Activated naive CD4-positive, alpha-beta T cell treated with anti-CD3 and anti-CD28 coated beads, Interleukin-2, amount 50 U/mL, for 16 hours (primary cell): ENCODE measurements at places on chromosomes 1 and 21.

DNA sequence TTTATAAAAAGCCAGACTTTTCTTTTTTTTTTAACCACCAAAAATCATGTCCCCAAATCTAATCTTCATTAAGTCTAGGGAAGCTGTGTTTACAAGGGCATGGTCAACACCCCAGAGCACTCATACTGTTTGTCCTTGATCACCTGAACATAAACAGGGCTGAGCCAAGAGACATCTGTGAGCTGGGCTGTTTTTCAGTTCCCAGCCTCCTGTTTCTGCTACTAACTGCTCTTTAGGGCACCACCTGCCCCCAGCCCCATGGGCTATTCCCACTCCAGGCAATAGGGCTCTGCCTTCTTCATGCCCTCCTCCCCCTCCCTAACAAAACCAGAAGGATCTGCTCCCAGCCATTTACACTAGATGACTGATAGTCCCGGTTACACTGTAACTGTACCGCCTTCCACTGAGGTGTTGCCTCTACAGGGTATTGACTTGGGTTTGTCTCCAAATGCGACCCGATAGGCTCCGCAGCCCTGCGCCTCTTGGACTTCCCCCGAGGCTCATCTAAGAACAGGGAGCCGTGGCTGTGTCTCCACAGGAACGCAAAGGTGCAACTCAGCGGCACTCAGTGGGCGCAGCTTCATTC is 11.7 kb upstream of the SLC26A9 start:
- DNase-seq, result no peak

DNA sequence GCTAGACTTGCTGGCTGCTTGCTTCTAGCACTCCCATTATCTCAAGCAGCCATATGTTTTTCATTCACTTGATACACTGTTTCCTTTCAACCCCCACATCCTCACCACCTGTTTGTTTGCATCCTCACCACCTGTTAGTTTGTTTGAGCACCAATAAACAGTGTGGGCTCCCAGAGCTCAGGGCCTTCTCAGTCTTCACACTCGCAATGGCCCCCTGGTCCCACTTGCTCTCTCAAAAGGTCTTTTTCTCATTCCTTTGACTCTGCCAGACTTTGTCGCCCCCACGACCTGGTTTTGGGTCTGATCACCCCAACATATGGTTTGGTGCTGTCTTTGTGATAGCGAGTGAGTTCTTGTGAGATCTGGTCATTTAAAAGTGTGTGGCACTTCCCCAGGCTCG is 6.2 kb upstream of the PADI4 start:
- no peak for DNase-seq

DNA sequence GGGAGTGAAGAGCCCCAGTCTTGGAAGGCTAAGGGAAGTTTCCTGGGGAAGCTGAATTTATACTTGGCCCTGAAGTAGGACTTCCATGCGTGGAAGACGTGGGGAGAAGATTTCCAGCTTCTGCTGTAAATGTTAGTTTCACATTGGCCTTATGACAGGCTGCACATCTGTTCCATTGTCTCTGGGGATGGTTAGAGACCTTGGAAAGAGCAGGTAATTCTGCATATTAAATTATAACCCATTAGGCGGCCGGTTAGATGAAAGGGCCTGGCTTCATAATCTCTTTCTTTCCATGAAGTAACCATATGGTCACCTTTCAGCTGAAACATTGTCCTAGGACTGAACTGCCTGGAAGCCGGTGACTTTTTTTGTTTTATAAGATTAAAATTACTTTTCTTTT is 37.5 kb downstream of the DPT start:
- no peak for DNase-seq

GRCh38 chr1:29501227-29501976 is 265.1 kb downstream of the PTPRU start:
- DNase-seq, result no peak

DNA sequence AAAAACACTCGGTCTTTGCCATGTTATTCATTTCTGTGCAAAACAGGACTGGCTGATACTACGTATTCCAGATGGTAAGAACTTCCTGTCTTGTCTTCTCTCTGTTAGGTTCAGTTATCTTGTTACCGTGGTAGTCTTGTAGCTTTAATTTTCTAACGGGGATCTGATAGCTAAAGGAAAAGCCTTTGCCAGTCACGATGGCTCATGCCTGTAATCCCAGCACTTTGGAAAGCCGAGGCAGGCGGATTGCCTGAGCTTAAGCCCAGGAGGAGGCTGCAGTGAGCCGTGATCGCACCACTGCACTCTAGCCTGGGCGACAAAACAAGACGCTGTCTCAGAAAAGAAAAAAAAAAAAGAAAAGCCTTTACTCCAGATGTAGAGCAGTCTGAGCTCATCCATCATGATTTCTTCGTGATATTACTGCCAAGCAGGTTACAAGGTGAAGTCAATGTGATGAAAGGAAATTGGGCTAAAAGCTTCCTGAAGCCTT is 11.1 kb upstream of the MSTO1 start:
- DNase-seq, result no peak

- DNase-seq, result no peak
Observed at GRCh38 chr1:173002891-173003838, 47.6 kb downstream of the TNFSF18 start.

GRCh38 chr1:236253918-236254637 is 27.7 kb downstream of the ERO1B start:
- no peak for DNase-seq

- no peak for DNase-seq
Observed at GRCh38 chr1:157580828-157581210, 17.1 kb downstream of the FCRL4 start.

DNA sequence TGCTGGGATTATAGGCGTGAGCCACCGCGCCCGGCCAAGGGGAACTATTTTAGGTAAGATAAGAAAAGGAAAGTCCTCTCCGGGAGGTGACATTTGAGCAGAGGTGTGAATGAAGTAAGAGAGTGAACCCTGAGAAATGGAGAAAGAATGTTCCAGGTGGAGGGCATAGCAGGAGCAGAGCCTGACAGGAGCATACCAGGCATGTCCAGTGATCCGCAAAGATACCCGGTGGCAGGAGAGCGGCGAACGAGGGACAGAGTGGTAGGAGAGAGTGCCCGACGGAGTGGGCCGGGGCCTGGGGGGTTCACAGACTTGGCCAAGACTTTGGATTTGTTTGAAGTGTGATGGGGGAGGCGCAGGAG is 7.9 kb upstream of the RPS6KA1 start:
- DNase-seq, result no peak

DNA sequence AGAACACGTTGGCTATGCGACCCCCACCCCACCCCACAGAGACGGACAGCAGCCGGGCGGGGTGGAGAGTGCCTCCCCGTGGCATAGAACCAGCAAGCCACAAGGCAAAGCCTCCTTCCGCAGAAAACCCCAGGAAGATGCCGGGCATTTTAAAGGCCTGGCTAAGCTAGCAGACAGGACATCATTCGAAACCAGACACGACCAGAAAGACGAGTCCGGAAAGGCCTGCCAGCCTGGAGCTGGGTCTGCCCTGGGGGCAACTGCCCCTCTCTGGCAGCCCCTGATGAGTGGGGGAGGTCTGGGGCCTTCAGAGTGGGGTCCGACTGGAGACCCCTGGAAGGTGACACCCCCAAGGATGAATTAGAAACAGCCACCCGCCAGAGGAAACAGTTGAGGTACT is 8.5 kb downstream of the FTCD start:
- no peak for DNase-seq

- DNase-seq, result peak; percentile 44
Observed at GRCh38 chr1:28518745-28519341, 13.0 kb downstream of the RCC1 start.

GRCh38 chr21:44773291-44773932 is 28.2 kb downstream of the UBE2G2 start:
- DNase-seq, result no peak

- peak; percentile 63 for DNase-seq
Observed at GRCh38 chr1:181324797-181325616, 158.3 kb upstream of the CACNA1E start.

DNA sequence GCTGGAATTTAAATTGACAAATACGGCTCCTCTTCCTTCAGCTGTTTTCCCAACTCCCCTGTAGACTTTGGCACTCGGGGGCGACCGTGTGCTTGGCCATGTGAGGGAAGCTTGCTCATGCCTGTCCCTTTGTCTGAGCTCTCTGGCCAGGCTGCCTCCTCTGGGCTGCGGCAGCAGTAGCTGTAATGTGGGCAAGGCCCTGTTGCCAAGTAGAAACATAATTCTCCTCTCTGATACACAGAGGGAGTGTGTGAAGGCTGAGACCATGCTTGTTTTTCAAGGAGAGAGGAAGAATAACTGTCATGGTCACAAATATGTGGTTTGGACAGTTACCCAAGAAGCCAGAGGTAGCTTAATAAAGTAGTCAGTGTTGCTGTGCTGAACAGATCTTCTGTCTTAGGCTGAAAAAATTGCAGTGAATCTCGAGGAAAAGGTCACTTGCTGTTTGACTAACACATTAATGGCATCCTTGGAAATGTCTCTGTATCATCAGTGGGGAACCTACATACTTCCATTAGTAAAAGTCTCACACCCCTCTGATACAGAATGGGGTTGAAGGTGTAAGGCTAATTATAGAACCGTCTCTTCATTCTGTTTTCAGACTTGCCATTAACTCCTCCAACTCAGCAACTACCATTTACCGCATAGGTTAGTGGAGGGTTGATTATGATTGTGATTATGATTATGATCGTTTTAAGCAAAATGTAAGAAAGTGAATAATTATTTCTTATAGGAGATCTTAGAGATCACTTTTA is 94.6 kb downstream of the TGFB2 start:
- DNase-seq, result no peak

DNA sequence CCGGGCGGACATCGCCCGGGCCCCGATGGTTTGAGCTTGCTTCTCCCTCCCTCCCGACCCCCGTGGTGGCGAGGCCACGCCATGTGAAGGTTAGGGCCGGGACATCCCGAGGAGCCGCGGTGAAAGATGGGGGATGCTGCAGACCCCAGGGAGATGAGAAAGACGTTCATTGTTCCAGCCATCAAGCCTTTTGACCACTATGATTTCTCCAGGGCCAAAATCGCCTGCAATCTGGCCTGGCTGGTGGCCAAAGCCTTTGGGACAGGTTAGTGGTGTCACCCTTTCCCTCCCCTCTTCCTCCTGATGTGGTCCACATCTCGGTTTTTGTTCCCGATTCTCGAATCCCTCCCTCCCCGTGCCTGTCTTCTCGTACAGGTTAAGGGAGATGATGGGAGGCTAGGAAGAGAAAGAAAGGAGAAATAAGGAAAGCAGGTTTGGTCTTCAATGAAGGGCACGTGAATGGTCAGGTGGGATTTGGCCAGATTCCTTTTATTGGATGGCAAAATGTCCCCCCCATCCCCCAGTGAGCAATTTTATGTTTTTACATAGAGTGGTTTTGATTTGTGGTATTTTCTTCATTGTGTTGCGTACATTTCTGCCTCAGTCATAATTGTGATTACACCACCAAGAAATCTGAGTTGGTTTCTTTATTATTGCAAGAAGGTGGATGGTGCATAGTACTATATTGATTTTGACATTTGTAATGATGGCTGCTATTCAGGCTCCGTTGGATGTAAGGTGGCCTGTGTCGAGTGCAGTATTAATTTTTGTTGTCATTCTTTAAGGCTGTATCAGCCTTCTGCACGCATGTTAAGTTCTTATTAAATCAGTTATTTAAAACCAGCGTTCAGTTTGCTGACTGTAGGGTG is 1.2 kb downstream of the CAMSAP2 start:
- DNase-seq, result no peak

- DNase-seq, result no peak
Observed at GRCh38 chr1:33610391-33610790, 137.9 kb downstream of the ZSCAN20 start.

- DNase-seq, result peak; percentile 86
Observed at GRCh38 chr21:45973475-45974072, 8.0 kb upstream of the COL6A1 start.

- DNase-seq, result no peak
Observed at GRCh38 chr1:114340892-114341291, 170.1 kb downstream of the TRIM33 start.
